ENCODE measurements at places on chromosomes 5 and 9. TPM values are rescaled to one million over a fixed set of nuclear protein-coding genes. Genes with fewer than 3 reads are reported as not detected.
A peak's percentile ranks its signal among the peaks of the same experiment; 100 is the strongest.

GRCh38 chr5:175711472-175712312 is 53.8 kb downstream of the HRH2 start:
- peaks cover 19% of the 10 kb centered on the region for H3K36me3 ChIP-seq
- H3K27ac ChIP-seq, result no peak overlapping the region
- H3K4me1 ChIP-seq, result peaks cover 12% of the 10 kb centered on the region
- no peak overlapping the region for H3K4me3 ChIP-seq
- no peak for DNase-seq
- H3K27me3 ChIP-seq, result no peaks in the 10 kb centered on the region

- peaks cover 5% of the 10 kb centered on the region for H3K36me3 ChIP-seq
- no peaks in the 10 kb centered on the region for H3K27me3 ChIP-seq
- no peak overlapping the region for H3K27ac ChIP-seq
- peaks cover under 1% of the 10 kb centered on the region for H3K4me1 ChIP-seq
- DNase-seq, result no peak
Observed at GRCh38 chr5:172886974-172887501, 53.0 kb downstream of the ERGIC1 start.

DNA sequence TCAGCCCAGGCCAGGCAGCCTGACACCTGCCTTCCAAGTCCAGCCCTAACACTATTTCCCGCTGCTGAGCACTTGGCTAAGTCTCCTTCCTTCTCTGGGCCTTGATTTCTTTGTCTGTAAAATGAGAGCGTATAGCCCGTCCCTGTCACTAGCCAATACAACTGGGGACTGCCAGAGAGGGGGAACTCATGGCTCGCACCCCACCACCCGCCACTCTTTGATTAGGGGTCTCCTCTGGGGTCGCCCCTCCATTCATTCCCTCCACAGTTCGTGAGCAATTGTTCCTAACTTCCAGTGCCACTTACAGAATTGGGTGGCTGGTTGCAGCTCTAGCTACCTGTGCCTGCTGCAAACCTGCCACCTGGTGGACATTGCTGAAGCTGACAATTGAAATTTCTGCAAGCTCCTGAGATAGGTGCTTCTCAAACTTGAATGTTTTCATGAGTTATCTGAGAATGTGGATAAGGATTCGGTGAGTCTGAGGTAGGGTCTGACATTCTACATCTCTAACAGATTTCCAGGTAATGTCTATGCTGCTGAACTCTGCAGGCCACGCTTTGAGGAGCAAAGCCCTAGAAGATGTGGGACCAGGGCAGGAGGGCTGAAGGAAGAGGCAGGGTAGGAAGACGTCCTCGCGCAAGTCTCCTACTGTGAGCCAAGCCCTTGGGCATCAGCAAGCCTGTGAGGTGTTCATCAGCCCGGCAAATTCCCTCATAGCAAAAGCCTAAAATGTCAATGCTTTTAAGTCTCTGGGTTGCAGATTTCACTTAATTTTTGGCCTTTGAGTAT is 13.3 kb upstream of the RECK start:
- H3K36me3 ChIP-seq, result no peaks in the 10 kb centered on the region
- H3K4me1 ChIP-seq, result no peaks in the 10 kb centered on the region
- no peak overlapping the region for H3K4me3 ChIP-seq
- H3K27me3 ChIP-seq, result no peaks in the 10 kb centered on the region
- DNase-seq, result peak; percentile 77

Gene SMIM27
- total RNA-seq, result 18.5 TPM

DNA sequence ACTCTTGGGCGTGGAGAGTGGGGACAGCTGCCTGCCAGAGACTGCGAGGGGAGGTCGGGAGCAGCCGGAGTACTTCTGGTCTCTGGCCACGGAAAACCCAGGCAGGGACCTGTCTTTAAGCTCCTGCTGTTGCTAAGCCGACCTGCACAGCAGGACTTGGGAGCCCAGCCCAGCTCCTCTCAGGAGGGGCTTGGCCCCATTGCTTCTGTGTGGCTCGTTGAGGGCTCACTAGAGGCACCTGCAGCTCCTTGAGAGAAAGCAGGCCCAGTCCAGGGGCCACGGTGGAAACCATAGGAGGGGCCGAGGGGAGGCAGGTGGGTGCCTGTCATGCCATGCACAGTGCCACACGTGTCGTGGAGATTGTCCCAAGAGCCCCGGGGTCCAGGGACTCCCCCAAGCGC is 3.3 kb upstream of the LCN2 start:
- H3K36me3 ChIP-seq, result no peaks in the 10 kb centered on the region
- no peak overlapping the region for H3K4me3 ChIP-seq
- H3K27me3 ChIP-seq, result no peaks in the 10 kb centered on the region
- peaks cover 15% of the 10 kb centered on the region for H3K4me1 ChIP-seq
- H3K27ac ChIP-seq, result no peak overlapping the region

Measured in activated CD4-positive, alpha-beta memory T cell treated with anti-CD3 and anti-CD28 coated beads for 36 hours (primary cell).